Ovary (tissue), 10 donors: ENCODE measurements at places on chromosomes 7 and 10.

DNA sequence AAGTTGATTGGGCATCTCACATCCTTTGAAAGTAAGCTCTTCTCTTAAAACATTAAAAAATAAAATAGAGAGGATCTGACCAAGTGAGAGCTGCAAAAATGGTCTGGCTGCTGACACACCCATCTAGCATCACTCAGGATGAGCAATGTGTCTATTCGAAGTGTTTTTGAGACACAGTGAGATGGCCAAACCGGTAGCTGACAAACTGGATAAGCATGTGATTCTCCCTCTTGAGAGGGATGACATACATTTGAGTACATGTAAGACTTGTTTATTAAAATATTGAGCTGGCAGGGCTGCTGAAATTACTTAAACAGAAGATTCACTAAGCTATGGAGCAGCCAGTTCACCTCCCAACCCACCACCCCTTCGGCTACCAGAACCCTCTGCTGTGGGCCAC lies 333.9 kb downstream of the ADRA2A start:
- DNase-seq, result no peak

GRCh38 chr10:112706577-112706976 lies 243.5 kb upstream of the TCF7L2 start:
- no peak for DNase-seq

DNA sequence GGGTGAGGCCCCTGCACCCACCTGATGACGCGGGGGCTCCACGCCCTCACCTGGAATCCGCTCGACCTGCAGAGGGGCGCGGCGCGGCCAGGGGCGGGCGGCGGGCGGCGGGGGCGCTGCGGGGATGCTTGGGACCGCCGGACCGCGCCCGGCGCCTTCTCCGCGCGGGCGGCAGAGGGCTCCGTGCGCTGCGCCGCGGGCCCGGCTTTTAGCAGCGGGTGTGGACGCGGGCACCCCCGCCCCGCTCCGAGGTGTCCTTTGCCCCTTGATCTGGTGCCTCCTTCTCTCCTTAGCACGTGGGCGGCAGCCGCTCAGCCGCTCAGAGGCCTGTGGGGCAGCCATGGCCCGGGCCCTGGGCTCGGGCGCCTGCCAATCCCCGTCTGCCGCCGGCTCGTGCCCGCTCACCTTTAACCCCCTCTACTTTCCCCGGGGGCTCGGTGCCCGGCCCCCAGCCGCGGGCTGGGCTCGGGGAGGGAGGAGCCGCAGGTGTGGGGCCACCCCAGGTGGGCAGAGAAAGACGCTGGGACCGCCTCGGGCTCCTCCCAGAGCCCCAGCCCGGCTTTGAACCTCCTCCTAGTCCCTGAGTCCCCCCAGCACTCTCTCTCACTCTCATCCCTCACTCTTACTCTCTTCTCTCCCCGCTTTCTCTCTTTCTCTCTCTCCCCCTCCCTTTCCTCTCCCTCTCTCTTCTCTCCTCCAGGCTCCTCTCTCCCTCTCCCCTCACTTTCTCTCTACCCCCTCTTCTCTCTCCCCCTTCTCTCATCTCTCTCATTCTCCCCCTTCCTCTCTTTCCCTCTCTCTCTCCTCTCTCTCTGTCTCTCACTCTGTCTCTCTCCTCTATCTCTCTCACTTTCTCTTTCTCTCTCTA lies 19.7 kb upstream of the VPS37D start:
- no peak for DNase-seq

DNA sequence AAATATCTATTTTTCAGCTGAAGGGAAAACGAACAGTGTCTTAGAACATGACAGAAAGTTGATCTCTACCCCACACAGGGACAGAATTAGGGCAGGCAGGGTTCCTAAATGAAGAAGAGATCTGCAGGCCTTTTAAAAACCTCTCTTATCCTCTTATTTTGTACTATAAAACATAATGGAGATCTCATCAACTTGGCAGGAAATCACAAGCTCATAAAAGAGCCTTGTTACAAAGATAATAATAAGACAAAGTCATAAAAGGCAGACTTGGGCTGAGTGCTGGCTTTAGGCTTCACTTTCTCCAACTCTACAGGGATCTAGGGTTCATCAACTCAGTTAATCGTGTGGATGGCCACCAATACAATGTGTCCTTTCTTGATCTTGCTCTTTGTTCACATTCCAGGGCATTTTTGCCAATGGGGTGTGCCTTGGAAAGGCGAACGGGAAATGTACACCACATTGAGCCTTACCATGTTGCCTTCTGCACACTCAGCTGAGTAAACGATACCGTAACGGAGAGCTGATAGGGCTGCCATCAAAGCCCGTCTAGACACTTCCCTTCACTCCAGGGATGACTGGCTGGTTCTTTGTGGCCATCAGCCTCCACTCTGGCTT lies 7.1 kb upstream of the TEX36 start:
- DNase-seq, result no peak

DNA sequence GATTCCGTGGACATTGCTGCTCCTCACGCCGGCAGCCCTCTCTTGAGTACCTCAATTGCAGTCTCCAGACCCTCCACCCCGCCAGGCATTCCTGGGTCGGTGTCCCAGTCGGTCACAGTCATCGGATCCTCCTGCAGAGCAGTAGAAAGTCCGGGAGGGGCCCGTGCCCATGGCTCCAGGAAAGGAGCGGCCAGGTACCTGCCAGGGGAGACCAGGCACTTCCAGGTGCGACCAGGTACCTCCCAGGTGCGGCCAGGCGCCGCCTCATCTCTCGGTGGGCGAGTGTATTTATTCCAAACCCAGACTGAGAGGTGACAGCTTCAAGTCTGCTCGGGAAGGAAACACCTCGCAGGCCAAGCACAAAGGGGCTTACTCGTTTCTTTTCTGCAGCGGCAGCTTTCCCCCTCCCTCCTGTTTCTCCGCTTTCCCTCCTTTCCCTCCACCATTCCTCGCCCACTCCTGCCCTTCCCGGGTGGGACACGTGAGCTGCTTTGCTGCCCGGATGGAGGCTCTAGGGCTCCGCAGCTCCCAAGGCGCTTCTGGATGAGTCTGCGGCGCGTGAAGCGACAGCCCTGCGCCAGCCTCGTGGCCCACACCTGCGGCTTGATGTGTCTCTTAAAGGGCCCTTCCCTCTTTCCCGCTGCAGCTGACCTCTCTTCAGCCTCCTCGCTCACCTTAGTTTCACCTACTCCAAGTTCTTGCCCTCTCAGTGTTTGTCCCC lies 39.4 kb upstream of the AGK start:
- no peak for DNase-seq

DNA sequence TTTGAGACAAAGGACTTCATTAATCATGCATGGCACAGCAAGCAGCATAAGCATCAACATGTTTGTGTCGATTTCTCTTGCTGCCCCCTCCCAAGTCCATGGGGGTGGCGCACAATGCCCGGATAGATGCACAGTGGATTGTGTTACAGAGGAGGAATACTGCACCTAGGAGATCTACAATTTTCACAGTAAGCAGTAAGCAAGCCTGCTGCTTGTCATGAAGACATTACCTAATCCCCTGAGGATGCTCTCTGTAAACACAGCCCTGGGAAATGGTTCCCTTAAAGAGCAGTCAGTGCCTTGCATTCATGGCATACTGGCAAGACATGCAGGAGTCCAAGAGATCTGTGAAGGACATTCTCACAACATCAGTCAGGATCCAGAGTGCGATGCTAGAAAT lies 137.7 kb downstream of the ETV1 start:
- no peak for DNase-seq
